Right lobe of liver (tissue), 6 donors: ENCODE measurements at places on chromosomes 4 and X. TPM values are rescaled to one million over a fixed set of nuclear protein-coding genes. Genes with fewer than 3 reads are reported as not detected.

- no peaks in the 10 kb centered on the region for H3K27me3 ChIP-seq
- no peak overlapping the region for H3K27ac ChIP-seq
- no peak overlapping the region for H3K4me3 ChIP-seq
- no peaks in the 10 kb centered on the region for H3K36me3 ChIP-seq
- DNase-seq, result no peak
These were observed 155.1 kb downstream of the SHROOM3 start for GRCh38 chr4:76589872-76590797.

DNA sequence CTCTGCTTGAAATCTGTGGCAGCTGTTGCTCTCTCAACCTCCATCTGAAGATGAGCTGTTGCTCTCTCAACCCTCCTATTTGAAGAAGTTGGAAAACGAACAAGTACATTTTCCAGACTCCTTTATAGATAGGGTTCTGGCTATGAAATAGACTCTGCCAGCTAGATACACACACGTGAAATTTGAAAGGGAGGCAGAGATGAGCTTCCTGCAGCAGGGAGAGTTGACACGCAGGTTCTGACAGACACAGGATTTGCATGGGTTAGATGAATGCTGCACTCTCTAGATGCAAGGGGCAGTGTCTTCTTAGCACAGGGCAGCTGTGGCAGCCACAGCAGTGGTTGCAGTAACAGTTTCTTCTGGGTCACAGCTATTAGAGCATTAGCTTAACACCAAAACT, 8.0 kb upstream of the PYURF start:
- no peak for DNase-seq
- H3K4me1 ChIP-seq, result no peaks in the 10 kb centered on the region
- H3K27me3 ChIP-seq, result no peaks in the 10 kb centered on the region

GRCh38 chrX:56797574-56798338, 68.7 kb downstream of the NBDY start:
- no peak overlapping the region for H3K4me3 ChIP-seq
- no peaks in the 10 kb centered on the region for H3K27me3 ChIP-seq
- H3K4me1 ChIP-seq, result peaks cover 7% of the 10 kb centered on the region
- no peaks in the 10 kb centered on the region for H3K36me3 ChIP-seq

DNA sequence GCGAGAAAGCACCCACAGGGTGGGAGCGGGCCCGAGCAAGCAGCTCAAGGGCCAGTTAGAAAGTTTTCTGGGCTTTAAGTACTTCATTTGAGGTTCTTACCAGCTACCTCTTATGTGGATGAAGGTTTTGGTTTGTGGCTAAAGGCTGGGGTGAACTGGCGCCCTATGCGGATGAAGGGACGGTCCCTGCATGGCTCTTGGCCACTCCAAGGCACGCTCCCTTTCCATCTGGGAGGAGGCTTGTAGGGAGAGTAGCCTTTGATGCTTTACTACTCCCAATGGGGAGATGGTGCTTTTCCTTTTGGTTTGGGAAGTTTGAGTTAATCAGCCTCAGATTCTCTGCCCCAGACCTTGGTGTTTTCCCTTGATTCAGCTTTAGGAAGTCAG, 17.7 kb downstream of the MRFAP1 start:
- H3K4me3 ChIP-seq, result no peak overlapping the region
- H3K4me1 ChIP-seq, result no peaks in the 10 kb centered on the region
- H3K36me3 ChIP-seq, result no peaks in the 10 kb centered on the region
- no peak overlapping the region for H3K27ac ChIP-seq

DNA sequence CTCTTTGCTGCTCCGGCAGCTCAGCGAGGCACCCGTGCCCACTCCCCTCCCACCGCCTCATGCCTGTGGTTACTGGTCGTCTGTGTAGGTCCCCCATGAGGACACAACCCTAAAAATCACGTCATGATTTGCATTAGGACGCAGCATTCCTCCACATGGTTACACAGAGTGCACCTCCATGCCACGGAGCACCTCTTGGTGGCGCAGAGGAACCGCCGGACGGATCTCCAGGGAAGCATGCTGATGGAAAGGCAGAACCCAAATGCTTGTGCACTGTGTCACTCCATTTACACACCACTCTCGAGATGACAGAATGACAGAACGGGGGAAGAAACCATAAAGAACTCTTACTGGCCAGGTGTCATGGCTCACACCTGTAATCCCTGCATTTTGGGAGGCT, 22.4 kb downstream of the FAM53A start:
- no peaks in the 10 kb centered on the region for H3K36me3 ChIP-seq
- DNase-seq, result no peak
- no peaks in the 10 kb centered on the region for H3K4me1 ChIP-seq
- H3K4me3 ChIP-seq, result no peak overlapping the region
- no peaks in the 10 kb centered on the region for H3K27me3 ChIP-seq

- no peak overlapping the region for H3K27ac ChIP-seq
- no peaks in the 10 kb centered on the region for H3K4me1 ChIP-seq
These were observed 79.6 kb downstream of the MAPK10 start for GRCh38 chr4:86280246-86280645.

GRCh38 chr4:145871209-145871608, 67.4 kb downstream of the ZNF827 start:
- no peak overlapping the region for H3K27ac ChIP-seq
- H3K4me3 ChIP-seq, result no peak overlapping the region
- no peaks in the 10 kb centered on the region for H3K4me1 ChIP-seq
- H3K27me3 ChIP-seq, result no peaks in the 10 kb centered on the region
- no peaks in the 10 kb centered on the region for H3K36me3 ChIP-seq

GRCh38 chrX:95903490-95903889, 781.2 kb upstream of the DIAPH2 start:
- H3K4me1 ChIP-seq, result no peaks in the 10 kb centered on the region

- H3K4me1 ChIP-seq, result no peaks in the 10 kb centered on the region
- no peaks in the 10 kb centered on the region for H3K27me3 ChIP-seq
- DNase-seq, result no peak
- no peak overlapping the region for H3K27ac ChIP-seq
These were observed 1659.8 kb upstream of the ADGRL3 start for GRCh38 chr4:59540311-59540710.

DNA sequence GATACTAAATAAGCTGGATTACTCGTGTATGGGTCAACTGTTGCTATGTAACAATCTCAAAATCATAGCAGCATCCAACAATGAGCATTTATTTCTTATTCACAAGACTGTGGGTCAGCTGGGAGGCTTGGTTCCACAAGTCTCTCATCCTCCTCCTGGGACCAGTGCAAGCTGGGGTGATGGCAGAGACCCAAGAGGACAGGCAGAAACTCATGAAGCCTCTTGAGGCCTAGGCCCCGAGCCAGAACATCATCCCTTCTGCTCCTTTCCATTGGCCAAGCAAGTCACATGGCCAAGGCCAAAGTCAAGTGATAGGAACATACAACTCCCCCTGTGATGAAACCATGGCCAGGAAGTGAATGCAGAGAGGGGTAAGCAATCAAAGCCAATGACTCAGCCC, 422.1 kb downstream of the BCOR start:
- H3K36me3 ChIP-seq, result no peaks in the 10 kb centered on the region
- peaks cover 15% of the 10 kb centered on the region for H3K4me1 ChIP-seq
- H3K4me3 ChIP-seq, result no peak overlapping the region
- no peaks in the 10 kb centered on the region for H3K27me3 ChIP-seq
- no peak for DNase-seq
- no peak overlapping the region for H3K27ac ChIP-seq

GRCh38 chr4:105246712-105247111, 100.0 kb downstream of the TET2 start:
- H3K27ac ChIP-seq, result no peak overlapping the region
- no peak for DNase-seq
- H3K4me1 ChIP-seq, result no peaks in the 10 kb centered on the region
- H3K27me3 ChIP-seq, result no peaks in the 10 kb centered on the region

GRCh38 chr4:88908521-88908920, 148.5 kb downstream of the FAM13A start:
- H3K27ac ChIP-seq, result no peak overlapping the region
- no peaks in the 10 kb centered on the region for H3K27me3 ChIP-seq
- H3K4me3 ChIP-seq, result no peak overlapping the region
- H3K4me1 ChIP-seq, result no peaks in the 10 kb centered on the region
- H3K36me3 ChIP-seq, result no peaks in the 10 kb centered on the region
- no peak for DNase-seq

DNA sequence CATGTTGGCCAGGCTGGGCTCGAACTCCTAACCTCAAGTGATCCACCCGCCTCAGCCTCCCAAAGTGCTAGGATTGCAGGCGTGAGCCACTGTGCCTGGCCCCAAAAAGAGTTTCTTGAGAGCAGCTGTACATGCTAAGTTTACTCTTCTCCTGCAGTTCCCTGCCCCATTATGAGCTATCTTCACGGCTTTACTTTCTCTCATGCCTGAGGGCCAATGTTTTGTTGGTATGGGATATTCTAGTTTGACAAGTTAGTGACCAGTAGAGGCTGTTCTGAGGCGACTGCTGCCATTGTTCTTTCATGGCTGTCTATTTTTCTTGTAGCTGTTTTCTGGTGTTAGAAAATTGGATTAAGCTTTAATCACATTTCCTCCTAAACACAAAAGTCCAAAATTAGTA, 78.0 kb upstream of the STX18 start:
- H3K36me3 ChIP-seq, result no peaks in the 10 kb centered on the region
- no peak overlapping the region for H3K27ac ChIP-seq
- H3K4me3 ChIP-seq, result no peak overlapping the region
- H3K27me3 ChIP-seq, result no peaks in the 10 kb centered on the region

- no peak overlapping the region for H3K27ac ChIP-seq
- H3K36me3 ChIP-seq, result no peaks in the 10 kb centered on the region
- H3K4me3 ChIP-seq, result no peak overlapping the region
- DNase-seq, result no peak
- no peaks in the 10 kb centered on the region for H3K4me1 ChIP-seq
These were observed 91.5 kb upstream of the MAP9 start for GRCh38 chr4:155468282-155468681.

DNA sequence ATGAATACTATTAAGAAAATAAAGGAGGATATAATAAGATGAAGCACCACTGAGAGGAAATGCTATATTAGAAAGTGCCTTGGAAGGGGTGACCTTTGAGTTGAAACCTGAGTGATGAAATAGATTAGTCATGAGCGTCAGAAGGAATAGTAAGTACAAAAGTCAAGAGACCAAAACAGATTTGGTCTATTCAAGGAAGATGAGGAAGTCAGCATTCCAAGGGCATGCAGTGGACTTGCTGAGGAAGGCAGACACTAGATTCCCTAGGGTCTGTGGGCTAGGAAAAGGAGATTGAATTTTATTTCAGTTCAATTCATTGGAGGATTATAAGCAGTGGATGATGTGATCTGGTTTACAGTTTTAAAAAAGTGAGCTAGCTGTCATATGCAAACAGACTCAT, 73.0 kb upstream of the WDFY3 start:
- no peak overlapping the region for H3K27ac ChIP-seq
- no peak overlapping the region for H3K4me3 ChIP-seq
- H3K4me1 ChIP-seq, result no peaks in the 10 kb centered on the region
- no peaks in the 10 kb centered on the region for H3K36me3 ChIP-seq

GRCh38 chr4:4542774-4543485, 1.1 kb upstream of the STX18 start:
- no peak overlapping the region for H3K27ac ChIP-seq
- no peak for DNase-seq
- no peaks in the 10 kb centered on the region for H3K4me1 ChIP-seq
- no peaks in the 10 kb centered on the region for H3K27me3 ChIP-seq

- DNase-seq, result no peak
- no peaks in the 10 kb centered on the region for H3K4me1 ChIP-seq
- H3K4me3 ChIP-seq, result no peak overlapping the region
- no peaks in the 10 kb centered on the region for H3K36me3 ChIP-seq
These were observed 61.4 kb downstream of the SMARCA1 start for GRCh38 chrX:129461801-129462456.

DNA sequence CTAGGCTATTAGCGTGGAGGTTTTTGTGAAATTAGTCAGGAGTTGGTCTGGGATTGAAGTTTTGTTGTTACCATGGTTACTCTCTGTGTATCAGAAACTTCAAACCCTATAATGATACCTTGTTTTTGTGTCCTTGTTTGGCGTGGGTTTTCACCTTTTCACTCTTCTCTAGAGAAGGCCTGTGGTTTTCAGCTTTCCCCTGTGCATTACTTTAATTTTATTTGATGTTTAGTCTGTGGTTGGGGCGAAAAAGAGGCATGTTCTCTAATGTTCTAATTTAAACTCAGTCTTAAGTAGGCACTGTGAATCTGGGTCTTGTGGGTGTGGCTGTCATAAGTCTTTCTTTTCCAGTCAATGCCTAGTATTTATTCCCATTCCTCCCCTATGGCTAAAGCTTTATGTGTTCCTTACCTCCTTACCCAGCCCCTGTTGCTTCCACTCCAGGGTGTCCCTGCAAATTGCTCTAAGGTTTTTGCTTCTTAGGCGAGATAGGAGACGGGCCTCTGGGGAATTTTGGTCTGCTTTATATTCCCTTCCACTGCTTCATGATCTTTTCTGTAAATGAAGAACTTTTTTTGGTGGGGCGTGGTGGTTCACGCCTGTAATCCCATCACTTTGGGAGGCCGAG, 326.3 kb upstream of the ZCCHC13 start:
- H3K4me1 ChIP-seq, result no peaks in the 10 kb centered on the region
- no peak overlapping the region for H3K4me3 ChIP-seq
- DNase-seq, result no peak
- no peaks in the 10 kb centered on the region for H3K27me3 ChIP-seq
- H3K36me3 ChIP-seq, result no peaks in the 10 kb centered on the region

GRCh38 chr4:111506706-111507105, 638.5 kb upstream of the FAM241A start:
- no peaks in the 10 kb centered on the region for H3K4me1 ChIP-seq
- no peak overlapping the region for H3K4me3 ChIP-seq
- H3K27ac ChIP-seq, result no peak overlapping the region
- H3K36me3 ChIP-seq, result no peaks in the 10 kb centered on the region

DNA sequence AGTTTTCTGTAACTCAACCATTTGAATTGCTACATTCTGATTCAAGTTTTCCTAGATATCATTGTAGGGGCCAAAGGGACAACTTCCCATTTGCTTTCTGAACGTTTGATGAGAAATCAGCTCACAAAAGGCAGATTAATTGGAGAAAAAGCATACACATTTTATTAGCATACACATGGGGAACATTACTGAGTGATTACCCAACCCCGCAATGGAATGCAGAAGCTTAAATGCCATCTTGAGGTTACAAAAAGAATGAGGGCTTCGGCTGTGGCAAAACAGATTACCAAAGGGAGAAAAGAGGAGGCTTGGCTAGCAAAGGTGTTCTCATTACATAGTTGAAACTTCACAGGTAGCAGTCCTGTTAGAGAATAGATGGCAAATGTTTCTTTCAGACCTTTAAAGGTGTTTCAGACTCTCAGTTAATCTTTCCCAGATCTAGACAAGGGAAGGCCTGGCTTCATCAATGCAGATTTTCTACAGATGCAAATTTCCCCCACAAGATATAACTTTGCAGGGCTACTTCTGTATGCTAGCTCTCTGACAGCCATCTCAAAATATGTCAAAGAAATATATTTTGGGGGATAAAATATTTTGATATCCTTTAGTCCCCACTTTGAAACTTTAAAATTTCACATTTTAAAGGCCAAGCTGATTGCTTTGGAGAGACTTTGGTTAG, 26.5 kb upstream of the HERC6 start:
- H3K36me3 ChIP-seq, result no peaks in the 10 kb centered on the region
- no peaks in the 10 kb centered on the region for H3K27me3 ChIP-seq
- DNase-seq, result no peak
- no peaks in the 10 kb centered on the region for H3K4me1 ChIP-seq
- H3K4me3 ChIP-seq, result no peak overlapping the region

The SERTM2 gene
- total RNA-seq, result 0.20 TPM

The IL21 gene
- not detected for total RNA-seq

The EGFL6 gene
- not detected for total RNA-seq

The NUDT11 gene
- not detected for total RNA-seq

The RNF150 gene
- total RNA-seq, result 1.4 TPM

The TMPRSS11B gene
- not detected for total RNA-seq

The MAGEC3 gene
- not detected for total RNA-seq

The KLB gene
- total RNA-seq, result 12.3 TPM

The SPACA5 gene
- total RNA-seq, result not detected

The TRPC5OS gene
- total RNA-seq, result not detected

The ASB11 gene
- total RNA-seq, result not detected

The CPZ gene
- total RNA-seq, result 0.80 TPM

The UGT8 gene
- total RNA-seq, result not detected

The ZNF630 gene
- 0.35 TPM for total RNA-seq

The AMBN gene
- total RNA-seq, result not detected

The FAM53A gene
- 0.73 TPM for total RNA-seq
